ENCODE measurements at places on chromosomes 1 and 21.

DNA sequence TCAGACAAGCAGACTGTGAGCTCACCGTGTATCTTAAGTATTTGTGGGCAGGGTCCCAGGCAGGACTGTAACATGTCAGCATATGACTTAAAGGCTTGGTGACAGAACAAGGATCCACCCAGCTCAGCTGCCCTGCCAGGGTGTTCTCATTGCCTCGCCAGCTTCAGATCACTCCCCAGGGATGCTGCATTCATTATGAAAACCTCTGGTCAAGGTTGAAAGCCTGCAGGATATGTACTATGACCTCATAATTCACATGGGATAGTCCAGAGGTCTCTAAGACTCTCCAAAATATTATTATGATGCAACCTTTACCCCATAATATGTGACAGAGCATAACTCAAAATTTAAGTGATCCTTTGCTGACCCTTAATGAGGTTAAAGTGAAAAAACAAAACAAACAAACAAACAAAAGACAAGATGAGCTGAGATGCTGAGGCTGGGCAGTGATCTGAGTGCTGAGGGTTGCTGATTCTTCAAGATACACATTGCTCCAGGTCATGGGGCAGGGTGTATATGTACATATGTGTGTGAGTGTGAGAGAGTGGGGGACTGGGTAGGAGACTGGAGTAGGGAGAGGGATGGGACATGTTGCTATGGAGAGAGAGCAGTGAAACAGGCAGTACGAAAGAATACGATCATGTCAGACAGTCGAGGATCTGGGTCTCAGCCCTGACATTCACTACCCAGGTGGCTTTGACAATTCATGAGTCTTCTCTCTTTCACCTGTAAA, 98.8 kb upstream of the DUSP10 start:
- peak; percentile 28 for DNase-seq

DNA sequence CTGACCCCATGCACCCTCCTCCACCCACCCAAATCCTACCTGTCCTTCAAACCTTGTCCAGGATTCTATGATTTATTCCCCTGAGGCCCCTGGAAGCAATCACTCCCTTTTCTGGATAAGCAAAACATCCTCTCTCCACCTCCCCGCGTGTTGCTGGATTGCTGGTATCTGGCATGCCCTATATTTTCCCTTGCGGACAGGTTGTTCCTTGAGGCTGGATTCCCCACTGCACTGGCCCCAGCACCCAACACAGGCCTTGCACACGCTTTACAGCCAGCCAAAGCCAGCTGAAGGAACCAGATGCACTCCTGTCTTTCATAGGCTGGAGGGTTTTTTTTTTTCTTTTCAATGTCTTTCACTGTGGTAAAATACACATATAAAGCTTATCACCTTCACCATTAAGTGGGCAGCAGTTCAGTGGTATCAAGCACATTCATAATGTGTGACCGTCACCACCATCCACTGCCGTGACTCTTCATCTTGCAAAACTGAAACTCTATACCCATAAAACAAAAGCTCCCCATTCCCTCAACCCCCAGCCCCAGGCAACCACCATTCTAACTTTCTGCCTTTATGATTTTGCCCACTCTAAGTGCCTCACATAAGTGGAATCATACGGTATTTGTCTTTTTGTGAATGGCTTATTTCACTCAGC, 50.9 kb downstream of the TOR1AIP2 start:
- DNase-seq: no peak

DNA sequence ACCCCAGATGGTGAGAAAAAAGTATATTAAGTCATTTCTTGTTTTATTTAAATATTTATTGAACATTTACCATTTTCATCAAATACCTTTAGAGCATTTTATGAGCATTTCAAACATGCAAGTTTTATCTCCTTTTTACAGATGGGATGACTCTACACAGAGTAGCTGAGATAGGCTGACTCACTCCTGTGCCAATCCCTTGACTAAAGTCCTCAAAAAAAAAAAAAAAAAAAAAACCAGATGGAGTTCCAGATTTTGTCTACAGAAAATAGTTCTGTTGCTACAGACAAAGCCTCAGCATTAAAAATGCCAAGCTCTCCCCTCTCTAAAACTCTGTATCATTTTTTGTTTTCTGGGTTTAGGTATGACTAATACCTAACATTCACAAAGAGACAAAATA, 303.0 kb upstream of the PLD5 start:
- no peak for DNase-seq

DNA sequence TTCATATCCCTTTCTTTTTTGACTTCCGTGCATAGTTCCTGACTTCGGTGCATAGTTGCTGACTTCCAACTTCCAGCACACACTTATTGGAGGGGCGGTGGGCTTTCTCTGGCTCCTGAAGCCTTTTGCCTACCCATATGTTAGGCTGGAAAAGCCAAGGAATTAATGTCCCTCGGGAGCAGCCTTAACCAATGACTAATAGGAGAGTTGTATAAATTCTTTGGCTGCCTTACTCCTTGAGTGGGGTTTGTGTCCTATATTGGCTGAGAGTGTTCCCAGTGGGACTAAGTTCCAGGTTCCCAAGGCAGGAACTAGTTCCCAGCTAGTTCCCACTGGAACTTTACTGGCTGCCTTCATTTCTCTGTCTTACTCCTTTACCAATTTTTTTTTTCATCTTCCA, 105.7 kb downstream of the ZNF326 start:
- no peak for DNase-seq

GRCh38 chr1:67893126-67893495, 59.8 kb upstream of the GNG12 start:
- DNase-seq: no peak

GRCh38 chr1:118101515-118101844, 83.5 kb downstream of the SPAG17 start:
- DNase-seq: no peak

GRCh38 chr1:25809929-25810328, 9.8 kb upstream of the MTFR1L start:
- DNase-seq: no peak

DNA sequence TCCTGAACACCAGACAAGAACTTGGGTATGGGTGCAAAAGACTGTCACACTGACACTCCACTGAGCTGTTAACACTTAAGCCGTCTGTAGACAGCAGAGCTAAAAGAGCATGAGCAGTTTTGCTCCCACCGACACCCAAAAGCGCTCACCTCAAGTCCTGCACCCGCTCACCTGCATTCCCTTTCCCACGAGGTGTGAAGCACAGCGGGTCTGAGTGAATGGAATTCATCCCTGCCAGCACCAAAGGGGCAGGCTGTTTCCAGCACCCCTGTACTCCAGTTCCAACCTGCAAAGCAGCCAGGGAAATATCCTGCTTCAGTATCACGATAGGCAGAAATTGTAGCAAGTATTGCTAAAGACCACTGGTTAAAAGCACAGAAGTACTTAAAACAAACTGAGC, 28.8 kb downstream of the KRTAP21-3 start:
- no peak for DNase-seq

- DNase-seq: no peak
Measured at GRCh38 chr1:37948166-37948565, 1.3 kb upstream of the INPP5B start.

DNA sequence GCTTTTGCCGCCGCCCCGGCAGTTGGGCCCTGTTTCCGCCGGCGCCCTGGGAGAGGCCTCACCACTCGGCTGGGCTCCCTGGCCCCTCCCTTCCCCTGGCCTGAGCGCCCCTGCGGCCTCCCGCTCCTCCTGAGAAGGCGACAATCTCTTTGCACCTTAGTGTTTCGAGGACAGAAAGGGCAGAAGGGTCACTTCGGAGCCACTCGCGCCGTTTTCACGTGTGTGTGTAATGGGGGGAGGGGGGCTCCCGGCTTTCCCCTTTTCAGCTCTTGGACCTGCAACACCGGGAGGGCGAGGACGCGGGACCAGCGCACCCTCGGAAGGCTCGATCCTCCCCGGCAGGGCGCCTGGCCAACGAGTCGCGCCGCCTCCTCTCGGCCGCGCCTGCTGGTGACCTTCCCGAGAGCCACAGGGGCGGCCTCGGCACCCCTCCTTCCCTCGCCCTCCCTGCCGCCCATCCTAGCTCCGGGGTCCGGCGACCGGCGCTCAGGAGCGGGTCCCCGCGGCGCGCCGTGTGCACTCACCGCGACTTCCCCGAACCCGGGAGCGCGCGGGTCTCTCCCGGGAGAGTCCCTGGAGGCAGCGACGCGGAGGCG, 432 bp upstream of the SIM2 start:
- no peak for DNase-seq

- DNase-seq: peak; percentile 23
Measured at GRCh38 chr1:108043707-108044106, 78.7 kb upstream of the VAV3 start.

DNA sequence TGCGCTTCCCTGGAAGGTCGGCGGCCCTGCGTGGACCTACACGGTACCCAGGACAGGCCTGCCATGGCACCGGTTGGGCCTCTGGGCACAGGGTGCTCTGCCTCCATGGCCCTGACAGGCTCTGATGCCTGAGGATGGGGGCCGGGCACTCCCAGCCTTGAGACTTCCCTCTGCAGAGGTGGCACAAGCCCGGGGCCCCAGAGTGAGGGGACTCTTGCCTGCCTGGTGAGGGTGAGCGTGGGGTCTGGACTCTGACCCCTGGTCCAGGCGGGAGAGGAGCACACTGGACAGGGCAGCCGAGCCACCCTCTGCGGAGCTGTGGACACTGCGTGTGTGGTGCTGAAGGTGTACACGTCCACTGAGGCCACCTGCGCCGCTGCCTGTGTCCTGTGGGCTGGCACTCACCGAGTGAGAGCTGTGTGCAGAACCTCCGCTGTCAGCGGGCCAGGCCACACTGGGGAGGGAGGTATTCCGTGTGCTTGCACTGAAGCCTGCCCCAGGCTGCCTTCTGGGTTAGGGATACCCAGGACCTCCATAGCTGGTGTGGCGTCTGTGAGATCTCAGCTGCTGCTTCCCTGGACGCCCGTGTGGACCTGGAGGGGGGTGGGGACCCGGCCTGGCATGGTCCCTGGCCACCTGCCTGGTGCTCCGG, 10.4 kb downstream of the SKI start:
- no peak for DNase-seq

GRCh38 chr1:25948641-25949040, 42.4 kb upstream of the STMN1 start:
- no peak for DNase-seq

DNA sequence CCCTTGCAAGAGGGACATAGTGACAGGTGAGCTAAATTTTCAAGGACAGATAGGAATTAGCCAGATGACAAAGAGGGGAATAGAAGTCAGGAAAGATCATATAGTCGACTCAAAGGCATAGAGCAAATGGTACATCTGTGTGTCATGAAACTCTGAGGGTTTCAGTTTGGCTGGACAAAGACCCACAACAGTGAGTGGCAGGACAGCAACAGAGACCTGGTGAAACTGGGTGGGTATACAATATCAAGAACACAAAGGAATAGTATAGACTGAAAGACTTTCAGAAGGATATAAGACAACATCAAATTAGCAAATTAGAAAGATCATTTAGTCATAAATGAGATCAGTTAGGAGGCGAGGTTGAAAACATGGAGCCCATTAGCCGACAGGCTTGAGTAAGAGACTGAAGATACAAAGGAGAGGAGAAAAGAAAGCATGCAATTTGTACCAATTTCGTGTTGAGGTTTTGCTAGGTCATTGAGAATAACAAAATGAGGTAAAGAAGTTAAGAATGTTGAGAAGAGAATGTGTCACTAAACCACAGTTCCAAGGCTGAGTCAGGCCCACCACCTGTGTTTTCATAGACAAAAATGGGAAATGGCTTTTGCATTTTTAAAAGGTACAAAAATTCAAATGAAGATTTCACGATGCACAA, 213.8 kb downstream of the HHIPL2 start:
- no peak for DNase-seq

DNA sequence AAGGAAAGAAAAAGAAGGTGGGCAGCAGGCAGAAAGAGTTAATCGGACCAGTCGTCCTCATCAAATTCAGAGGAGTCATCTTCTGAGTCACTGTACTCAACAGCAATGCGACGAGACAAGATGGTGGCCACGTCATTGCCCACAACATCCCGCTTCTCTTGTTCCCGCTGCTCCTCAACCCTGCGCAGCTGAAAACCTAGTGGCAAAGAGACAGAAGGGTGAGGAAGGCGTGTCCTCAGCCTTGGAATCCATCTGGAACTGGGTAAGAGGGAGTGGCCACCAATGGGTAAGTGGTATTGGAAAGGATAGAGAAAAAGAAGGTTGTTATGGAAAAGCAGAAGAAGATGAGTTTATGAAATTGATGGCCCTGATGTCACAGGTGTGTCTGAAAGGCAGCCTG, 15.7 kb downstream of the GPR3 start:
- no peak for DNase-seq

DNA sequence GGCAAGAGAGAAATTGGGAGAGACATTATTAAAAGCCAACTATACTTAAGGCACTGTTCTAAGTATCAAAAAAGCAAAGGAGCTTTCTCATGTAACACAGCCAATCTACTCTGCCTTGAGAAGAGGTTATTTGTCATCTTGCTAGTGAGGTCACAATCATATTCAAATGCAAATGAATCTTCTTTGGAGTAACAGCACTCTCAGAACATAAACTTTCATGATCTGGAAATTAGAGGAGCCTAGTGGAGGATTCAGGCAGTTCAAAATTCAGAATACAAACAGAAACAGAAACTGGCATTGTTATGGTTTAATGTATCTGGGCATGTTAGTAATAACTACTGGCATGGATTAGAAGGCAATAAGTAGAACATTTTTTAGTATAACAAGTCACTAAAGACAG, 57.4 kb downstream of the ARID4B start:
- DNase-seq: no peak

DNA sequence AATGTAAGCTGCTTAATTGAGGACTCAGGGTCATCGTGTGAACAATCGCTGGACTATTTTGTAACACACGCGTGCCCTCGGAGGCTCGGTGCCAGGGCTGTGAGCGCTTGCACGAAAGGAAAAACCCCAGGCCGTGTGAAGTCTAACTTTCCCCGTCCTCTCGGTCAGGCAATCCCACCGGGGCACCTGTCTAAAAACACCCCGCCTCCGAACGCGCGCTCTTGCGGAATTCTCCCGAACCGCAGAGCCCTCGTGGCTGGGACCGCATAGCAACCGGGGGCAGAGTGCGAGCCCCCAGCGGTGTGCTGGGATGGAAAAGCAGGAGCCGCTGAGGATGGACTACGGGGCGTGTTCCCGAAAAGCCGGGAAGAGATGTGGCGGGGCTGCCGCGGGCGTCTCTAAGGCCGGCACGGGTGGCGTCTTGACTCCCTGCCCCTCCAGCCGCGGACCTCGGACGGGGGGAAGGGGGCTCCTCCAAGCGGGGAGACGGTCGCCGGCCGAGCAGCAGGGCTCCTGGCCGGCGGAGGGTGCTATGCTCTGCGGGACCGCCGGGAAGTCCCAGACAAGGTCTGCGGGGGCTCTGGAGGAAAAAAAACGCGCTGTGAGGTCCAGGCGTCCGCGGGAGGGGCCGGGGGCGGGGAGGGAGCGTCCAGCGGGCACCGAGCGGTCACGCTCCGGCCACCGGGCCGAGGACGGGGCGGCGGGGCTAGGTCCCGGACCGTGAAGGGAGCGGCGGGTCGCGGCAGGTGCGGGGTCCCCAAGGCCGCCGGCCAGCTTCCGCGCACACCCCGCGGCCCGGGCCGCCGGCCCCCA, 936 bp downstream of the ZBTB21 start:
- DNase-seq: peak; percentile 55

Data from activated B cell treated with CpG ODN at 0.5 μM for 24 hours (primary cell).